ENCODE measurements at places on chromosomes 5 and 9.

DNA sequence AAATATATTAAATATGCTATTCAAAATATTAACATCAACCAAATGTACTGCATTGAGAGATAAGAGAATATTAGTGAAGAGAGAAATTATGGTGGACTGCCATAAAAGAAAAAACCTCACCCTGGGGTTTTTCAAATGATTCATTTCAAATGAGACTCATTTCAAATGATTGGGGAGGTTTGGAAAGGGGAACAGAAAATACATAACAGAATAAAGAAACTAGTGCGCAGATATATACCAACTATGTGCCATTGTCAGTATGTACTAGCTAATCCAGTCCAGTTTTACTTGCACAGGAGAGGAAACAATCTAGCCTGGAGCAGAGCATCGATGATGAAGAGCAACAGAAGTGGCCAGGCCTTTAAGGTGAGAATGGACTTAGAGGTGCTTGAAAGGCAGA is 651.6 kb upstream of the RORB start:
- DNase-seq: no peak

- DNase-seq: no peak
Measured at GRCh38 chr5:143678148-143678905, 133.6 kb upstream of the HMHB1 start.

GRCh38 chr5:115487756-115488155 is 56.8 kb downstream of the FEM1C start:
- DNase-seq: no peak

- peak; percentile 87 for DNase-seq
Measured at GRCh38 chr5:167634432-167634831, 657.0 kb upstream of the WWC1 start.

DNA sequence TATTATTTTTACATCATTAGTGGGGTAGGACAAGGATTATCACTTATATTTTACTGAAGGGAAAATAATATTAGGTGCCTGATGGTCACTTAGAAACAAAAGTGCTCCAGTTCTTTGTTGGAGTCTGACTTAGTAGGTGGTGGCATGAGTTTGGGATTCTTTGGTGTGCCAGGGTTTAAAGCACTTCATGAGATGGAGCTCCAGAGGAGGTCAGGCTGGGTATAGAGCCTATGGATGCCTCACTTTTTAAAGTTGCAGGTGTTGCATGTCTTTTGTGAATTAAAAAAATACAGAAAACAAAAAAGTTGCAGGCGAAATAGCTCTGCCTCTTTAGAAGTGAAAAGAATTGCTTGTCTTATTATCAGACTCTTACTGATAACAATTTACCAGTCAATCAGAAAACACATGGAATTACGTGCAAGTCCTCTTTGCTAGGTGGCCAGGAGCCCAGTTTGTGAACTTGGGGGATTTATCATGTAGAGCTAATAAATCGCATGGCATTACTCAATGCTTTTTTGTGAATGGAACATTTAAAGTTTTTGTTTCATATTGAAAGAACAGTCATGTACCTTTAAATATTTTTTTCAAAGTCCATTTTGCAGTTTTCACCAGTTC is 1.6 kb downstream of the ITK start:
- DNase-seq: no peak

GRCh38 chr9:10238087-10238486 is 374.7 kb downstream of the PTPRD start:
- no peak for DNase-seq

- no peak for DNase-seq
Measured at GRCh38 chr5:127839496-127840197, 136.5 kb downstream of the CCDC192 start.

GRCh38 chr9:8332871-8333270 is 533.3 kb upstream of the DMAC1 start:
- no peak for DNase-seq

GRCh38 chr5:149961957-149962409 is 1.4 kb downstream of the SLC26A2 start:
- DNase-seq: peak; percentile 21

- DNase-seq: no peak
Measured at GRCh38 chr5:12845549-12846159, 941.4 kb upstream of the CTNND2 start.

DNA sequence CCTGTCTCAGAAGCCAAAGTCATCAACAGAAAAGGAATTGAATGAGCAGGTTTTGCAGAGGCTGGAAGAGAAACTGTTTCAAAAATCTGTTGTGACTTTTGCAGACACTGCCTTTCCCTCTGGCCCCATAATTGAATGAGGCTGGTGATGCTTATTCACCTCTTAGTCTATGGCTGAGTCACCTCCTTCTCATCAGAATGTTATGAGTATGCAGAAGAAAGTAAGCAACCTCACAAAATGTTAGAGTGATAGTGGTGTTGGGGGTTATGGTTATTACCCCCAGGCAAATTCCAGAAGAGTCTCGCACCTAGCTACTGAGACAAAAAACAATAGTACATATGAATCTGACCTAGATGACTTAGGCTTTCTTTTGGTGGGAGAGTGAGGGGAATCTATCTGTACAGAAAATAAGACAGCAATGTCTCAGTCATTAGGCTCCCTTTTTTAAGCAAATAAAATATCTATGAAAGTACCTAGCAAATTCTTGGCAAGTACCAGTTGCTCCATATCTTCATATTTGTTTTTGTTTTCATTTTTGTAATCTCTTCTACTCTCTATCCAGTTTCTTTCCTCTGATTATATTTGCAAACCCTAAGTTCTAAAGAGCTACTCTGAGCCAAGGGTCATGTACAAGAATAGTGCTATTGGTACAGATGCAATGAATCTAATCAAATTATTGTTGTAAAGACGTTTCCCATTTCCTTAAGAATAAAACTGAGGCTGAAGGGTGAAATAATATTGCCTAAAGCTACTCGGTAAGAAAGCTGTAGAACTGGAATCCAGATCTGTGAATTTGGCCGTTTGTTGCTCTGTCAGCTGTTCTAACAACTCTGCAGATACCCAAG is 498.1 kb upstream of the TNC start:
- peak; percentile 77 for DNase-seq

DNA sequence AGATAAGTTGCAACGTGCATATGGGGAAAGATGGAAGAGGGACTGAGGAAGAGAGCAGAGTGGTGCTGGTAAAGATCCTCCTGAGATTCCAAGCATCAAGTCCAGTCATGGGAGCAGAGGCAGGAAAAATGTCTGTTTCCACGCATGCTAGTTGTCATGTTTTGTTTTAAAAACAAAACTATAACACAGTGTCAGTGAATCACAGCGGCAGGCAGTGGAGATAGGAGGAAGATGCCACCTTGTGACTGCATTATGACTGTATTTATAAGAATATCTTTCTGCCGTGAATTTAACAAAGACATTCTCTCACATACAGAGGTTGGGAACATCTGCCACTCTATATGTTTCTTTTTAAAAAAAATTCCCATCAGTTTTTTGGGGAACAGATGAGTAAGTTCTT is 3.7 kb upstream of the SVEP1 start:
- no peak for DNase-seq

DNA sequence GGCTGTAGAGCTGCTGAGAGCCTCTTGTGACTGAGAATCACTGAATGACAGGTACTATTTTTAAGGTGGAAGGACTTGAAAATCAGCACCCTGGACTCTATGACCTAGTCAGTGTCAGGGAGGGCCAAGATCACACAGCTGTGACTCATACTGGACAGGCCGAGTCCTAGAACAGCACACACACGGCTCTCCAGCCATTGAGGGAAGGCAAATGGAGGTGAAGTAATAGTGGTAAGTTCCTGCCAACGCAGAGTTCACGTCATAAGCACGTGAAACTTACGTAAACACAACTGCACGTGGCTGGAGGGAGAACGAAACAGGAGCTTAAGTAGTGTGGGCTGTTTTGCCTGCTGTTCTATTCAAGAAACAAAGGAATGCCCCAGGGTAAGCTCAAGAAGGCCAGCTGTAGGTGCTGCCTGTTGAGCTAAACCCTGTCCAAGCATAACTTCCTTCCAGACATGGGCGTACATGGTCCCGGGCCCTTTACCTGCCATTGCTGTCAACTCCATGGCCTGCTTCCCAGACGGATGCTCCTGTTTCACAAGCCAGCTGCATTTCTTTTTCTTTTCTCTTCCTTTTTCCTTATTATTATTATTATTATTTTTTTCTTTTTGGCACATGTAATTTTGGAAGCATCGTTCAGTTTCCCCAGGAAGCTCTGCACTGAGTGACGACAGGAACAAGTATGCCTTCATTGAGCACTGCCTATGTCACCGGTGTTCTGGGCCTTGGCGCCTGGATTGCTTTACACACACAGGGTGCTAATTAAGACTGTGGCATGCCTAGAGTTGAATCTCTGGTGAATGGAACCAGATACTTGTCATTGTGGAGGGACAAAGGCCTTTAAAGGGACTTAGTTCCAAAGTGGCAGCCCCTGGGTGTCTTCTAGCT is 10.2 kb upstream of the LCP2 start:
- DNase-seq: no peak

- DNase-seq: no peak
Measured at GRCh38 chr5:157050050-157050449, 8.9 kb downstream of the HAVCR1 start.

GRCh38 chr5:98770209-98770910 is 3.1 kb upstream of the RGMB start:
- no peak for DNase-seq

GRCh38 chr5:67221487-67222242 is 25.1 kb upstream of the CD180 start:
- DNase-seq: no peak

All from GM04504 (cell line).